ENCODE measurements at places on chromosomes 3 and 15.

DNA sequence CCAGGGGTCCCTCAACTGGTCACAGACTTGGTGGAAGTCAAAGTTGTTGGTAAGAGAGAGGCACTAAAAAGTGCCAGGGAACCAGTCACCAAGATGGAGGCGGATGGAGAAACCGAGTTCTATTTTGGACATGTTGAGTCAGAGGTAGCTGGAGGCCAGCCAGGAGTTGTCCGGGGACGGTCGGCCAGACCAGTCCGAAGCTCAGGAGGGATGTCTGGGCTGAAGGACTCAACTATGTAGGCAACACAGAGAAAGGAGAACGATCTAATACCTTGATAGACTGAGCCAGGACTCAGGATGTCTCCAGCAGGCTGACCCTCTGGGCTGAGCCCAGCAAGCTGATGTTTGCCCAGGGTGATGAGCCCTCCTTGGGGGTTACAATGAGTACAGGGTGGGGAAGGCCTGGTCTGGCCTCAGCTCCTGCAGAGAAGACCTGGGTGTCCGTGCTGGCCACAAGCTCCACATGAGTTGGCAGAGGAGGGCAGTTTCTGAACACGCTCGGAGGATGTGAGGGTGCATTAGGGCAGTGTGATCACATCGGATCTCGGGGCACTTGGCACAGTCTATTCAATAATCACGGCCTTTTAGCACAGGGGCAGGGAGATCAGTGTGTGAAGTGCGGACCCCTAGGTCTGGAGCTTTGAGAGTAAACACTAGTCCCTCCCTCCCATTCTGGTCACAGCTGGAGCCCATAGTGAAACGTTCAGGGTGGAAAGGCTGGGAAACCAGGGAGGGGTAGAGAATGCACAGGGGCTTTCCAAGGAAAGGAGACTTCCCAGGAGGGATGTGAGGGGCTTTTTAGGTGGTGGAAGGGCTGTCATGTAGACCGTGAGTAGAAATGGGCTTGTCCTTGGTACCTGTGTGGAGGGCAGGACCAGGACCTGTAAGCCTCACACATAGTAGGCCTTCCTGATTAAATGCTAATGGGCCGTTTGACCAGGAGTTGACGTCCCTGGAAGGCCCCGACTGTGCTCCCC is 111.9 kb downstream of the ETFA start:
- no peak for DNase-seq

- no peak for DNase-seq
These were observed 612 bp downstream of the C3orf38 start for GRCh38 chr3:88150371-88150770.

DNA sequence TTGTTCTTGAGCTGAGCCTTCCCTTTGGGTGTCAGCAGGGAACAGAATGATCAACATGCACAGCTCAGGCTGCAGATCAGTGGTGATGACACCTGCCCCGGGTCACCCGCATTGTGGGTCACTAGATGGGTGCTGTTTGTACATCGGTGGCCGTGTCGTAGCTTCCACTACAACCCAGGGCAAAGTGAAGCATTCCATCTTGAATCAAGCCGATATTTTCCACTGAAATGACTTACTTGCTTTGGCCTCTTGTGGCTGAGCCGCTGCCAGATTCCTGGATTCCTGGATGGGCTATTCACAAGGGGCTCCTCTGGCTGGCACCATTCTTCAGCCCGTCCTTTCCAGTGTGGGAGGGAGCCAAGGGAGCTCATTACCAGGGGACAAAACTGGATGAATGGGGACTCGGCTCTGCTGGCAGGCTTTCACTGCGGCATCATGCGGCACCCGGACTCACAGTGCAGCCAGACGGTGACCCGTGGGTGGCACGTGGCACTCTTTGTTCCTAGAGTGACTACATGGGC is 65.6 kb downstream of the SLCO3A1 start:
- DNase-seq: no peak

DNA sequence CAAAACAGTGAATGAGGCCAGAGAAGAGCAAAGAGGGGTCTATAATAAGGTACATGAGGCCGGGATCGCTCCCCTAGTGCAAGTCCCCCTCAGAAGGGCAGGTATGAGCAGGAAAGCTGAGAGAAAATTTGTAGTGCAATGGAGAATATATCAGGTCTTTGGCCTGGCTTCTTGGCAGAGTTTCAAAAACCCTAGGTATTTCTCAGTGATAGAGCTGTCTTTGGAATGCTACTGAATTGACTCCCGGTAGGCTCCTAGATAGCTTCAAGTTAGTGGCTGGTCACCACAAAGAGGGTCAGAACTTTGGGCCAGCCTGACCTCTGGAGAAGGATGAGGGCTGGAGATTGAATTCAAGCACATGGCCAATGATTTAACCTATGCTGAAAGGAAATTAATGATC is 30.6 kb upstream of the OXTR start:
- no peak for DNase-seq

DNA sequence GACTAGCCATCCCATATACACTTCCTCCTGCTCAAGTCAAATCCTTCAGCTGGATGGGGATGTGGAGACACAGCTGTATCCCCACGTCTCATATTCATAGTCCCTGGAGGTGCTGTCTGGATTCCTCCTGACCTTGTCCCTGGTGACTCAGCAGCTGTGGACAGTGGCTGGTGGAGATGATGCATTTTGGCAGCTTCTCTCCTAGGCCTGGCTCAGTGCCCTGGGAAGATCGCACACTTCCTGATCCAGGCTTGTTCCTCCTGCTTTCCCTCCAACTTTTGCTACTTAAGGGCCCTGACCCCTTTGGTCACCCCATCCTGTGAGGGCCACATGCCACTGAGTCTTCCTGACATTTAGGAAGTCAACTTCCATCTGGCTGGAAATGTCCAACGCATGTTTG is 44.4 kb downstream of the ADAMTSL3 start:
- no peak for DNase-seq

DNA sequence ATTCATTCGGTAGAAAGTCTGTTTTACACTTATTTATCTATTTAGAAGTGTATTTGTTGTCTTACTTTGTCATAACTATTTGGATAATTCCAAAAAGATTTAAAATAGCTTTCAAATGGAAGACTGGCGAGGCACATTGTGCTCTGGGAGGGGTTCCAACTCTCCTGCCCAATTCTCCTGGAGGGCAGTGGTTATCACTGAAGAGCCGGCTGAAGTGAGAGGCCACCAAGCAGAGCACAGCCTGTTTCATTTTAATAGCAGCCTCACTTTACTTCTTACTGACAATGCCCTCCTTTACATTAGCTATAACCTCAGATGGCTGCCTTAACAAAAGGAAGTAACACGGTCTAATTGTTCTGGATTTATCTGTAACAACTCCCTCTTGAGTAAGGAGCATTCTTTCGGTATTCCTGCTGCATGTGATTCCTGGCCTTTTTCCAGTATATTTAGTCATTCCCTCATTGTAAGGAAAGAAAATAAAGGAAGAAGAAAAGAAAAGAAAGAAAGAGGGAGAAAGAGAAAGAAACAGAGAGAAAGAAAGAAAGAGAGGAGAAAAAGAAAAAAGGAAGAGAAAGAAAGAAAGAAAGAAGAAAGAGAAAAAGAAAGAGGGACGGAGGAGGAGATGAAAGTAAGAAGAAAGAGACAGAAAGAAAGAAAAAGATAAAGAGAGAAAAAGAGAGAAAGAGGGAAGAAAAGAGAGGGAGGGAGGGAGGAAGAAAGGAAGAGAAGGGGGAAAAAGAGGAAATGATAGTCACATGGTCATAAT is 339.8 kb upstream of the WNT5A start:
- DNase-seq: no peak

- no peak for DNase-seq
These were observed 263.7 kb upstream of the THBS1 start for GRCh38 chr15:39317225-39317624.

GRCh38 chr15:79673416-79674123 is 223.2 kb downstream of the MTHFS start:
- DNase-seq: no peak

GRCh38 chr15:90871139-90871715 is 2.8 kb downstream of the FURIN start:
- no peak for DNase-seq

DNA sequence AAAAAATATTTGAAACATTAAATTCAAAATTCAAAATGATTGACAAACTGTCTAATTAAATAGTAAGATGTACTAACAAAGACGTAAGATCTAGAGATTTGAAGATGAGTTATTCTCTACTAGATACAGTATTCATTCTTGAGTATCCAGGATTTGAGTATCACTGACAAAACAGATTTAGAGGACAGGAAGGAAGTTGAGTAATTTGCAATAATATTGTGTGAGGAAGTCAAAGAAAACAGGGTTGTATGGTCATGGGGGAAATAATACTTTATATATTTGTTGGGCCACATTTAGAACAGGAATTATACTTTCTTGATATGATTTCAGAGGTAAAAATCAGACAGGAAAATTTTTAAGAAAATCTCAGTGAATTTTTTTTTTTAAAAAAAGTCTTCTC is 393.1 kb upstream of the CDIN1 start:
- DNase-seq: no peak

DNA sequence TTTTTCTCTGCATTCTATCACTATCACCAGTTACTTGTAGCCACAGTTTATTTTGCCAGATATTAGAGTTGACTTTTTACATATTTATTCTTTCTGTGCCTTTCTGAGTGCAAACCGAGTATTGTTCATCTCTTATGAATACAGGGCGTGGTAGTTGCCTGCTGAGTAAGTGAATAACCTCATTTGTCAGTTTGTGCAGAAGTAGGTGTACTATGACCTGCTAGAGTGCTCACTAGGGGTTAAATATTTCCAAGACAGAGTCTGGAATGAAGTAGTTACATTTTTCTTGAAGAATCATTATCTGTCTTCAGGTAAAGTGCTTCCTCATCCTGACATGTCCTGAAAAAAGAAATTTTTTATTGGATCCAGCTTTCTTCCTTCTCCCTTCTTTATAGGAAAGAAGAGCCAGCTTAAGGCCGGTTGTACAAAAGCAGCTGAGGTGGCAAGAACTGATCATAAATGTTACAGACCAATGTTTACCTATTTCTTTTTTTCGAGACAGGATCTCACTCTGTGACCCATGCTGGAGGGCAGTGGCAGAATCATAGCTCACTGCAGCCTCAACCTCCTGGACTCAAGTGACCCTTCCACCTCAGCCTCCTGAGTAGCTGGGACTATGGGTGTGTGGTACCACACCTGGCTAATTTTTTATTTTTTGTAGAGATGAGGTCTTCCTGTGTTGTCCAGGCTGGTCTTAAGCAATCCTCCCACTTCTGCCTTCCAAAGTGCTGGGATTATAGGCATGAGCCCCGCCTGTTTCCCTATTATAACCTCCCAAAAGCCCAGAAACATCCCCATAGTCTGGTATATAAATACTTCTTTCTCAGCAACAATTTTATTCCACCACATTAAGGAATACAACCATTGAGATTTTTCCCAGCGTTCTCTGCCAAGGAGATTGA is 182.5 kb downstream of the TPRG1 start:
- DNase-seq: no peak

DNA sequence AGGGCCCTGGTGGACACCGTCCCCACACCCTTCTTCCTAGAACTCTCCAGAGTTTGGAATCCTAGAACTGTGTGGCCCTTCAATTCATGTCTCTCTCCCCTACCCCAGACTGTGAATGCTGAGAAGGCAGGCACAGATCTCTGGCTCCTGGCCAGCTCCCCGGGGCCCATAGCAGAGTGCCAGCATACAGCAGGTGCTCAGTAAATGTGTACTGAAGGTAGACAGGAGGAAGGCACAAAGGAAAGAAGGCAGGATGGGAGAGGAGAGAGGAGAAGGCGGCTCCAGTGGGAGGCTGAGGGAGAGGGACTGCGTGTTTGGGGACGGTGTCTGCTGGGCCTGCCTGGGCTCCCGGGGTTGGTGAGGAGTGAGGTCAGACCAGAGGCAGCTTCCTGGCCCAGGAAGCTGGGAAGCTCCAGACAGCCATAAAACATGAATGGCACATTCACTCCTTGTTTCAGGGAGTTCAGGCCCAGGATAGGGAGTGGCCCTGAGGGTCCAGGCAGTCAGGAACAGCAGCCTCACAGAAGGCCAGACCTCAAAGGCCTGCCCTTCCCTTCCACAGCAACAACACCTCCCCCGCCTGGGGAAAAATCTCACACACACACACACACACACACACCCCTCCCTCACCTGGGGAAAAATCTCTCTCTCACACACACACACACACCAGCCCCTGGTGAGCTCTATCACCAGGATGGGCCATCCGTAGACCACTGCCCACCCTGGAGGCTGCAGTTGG is 137.1 kb upstream of the PRR20G start:
- no peak for DNase-seq
